Stromal cell of bone marrow (primary cell): ENCODE measurements at places on chromosomes 11 and 22.

GRCh38 chr22:45686004-45686403 lies 14.4 kb downstream of the ATXN10 start:
- peak; percentile 39 for DNase-seq

- peak; percentile 17 for DNase-seq
These were observed 8.3 kb upstream of the HTR3B start for GRCh38 chr11:113896156-113896879.

- DNase-seq: no peak
These were observed 52.4 kb upstream of the TTLL12 start for GRCh38 chr22:43239193-43239780.

DNA sequence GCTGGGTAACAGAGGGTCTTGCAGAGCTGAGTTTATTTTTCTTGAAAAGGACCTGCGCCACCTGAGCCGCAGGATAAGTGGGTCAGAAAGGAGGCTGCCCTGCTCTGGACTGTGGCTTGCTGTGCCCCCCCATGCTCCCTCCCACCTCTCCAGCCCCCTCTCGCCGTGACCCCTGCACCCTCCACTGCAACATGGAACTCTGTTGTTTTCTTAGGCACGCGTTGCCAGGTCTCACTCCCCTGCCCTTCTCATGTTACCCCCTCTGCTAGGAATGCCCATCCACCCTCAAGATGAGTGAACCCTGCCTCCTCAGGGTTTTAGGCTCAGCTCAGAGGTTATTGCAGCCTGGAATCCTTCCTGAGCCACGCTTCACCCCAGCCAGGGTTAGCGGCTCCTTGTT lies 10.8 kb downstream of the ETS1 start:
- DNase-seq: no peak

- no peak for DNase-seq
These were observed 90.6 kb downstream of the TSPAN18 start for GRCh38 chr11:44817207-44817949.

DNA sequence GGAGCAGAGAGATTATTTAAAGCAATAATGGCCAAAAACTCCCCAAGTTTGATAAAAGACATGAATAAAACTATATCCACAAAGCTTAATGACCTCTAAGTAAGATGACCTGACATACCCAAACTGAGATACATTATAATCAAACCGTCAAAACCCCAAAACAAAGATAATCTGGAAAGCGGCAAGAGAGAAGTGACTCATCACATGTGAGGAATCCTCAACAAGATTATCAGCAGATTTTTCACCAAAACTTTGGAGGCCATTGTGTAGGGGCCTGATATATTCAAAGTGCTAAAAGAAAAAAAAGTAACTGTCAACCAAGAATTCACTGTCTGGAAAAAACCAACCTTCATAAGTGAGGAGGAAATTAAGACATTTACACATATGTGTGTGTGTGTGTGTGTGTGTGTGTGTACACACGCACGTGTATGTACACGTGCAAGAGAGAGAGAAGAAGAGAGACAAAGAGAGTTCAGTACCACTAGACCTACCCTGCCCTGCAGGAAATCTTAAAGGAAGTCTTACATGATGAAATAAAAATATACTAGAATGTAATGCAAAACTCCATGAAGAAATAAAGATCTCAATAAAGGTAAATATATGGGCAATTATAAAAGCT lies 752.4 kb downstream of the NELL1 start:
- DNase-seq: no peak

DNA sequence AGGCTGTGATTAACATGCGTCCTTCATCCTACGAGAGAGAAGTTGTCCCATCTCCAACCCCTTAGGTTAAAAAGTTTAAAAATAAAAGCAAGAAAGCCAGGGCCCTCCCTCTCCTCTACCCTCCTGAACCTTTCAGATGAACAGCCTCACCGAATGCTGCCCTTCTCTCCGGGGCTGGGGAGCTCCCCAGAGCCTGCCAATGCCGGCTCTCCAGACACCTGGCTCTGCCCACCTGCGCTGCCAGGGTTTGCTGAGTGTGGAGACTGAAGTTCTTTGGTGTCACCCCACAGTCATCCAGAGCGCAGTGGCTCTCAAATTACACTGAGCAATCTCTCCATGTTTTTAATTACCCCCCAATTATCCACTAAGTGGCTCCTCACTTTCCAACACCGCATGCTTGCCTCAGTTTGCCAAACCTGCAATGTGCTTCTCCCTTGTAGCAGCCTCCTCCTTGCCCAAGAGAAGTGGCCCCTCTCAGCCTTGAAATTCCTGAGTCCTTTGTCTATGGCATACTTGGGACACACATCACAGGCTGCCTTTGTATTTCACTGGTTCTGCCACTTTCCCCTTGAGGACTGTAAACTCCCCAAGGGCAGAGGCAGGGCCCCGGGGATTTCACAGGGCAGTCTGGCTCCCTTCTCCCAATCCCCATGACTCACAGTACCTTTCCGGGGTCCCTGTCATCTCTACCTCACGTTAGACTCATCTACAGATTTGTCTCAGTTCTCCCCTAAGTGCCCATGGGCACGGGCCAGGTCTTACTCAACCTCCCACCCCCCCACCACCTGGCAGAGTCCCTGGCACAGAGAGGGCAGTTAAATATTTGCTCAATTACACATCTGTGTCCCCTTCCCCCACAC lies 2.0 kb downstream of the MYH9 start:
- no peak for DNase-seq

DNA sequence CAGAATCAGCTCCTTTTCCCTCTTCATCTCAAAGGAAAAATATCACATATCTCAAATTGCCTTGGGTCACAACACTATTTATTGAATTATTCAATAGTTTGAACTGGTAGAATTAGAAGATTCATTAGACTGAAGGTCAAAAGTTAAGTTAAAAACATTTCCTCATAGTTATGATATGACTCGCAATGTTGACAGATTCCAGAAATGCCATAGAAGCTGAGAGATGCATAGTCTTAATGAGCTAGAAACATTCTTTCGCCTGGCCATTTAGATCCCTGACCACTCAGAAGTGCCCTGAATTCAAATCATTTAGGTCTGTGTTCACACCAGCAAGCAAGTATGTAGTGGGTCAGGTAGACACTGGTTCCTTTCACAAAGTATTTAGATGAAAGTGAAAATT lies 44.4 kb downstream of the FAT3 start:
- DNase-seq: no peak

DNA sequence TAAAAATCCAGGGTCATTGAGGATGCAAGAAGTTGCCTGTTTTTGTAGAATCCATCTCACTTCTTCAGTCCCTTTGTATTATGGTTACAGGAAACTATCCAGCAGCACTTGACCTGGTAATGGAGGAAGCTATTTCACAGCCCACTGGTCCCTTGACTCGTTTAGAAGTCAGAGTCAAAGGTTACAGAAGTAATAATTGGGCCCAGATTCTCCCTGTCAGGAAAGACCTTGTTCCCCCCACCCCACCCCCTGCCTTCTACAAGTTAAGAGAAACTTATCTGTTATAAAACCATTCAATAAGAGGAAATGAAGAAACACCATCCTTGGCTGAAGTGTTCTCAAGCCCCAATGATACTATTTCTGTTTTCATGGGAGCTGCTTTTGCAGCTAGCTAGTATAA lies 65.8 kb downstream of the CSTPP1 start:
- DNase-seq: no peak

DNA sequence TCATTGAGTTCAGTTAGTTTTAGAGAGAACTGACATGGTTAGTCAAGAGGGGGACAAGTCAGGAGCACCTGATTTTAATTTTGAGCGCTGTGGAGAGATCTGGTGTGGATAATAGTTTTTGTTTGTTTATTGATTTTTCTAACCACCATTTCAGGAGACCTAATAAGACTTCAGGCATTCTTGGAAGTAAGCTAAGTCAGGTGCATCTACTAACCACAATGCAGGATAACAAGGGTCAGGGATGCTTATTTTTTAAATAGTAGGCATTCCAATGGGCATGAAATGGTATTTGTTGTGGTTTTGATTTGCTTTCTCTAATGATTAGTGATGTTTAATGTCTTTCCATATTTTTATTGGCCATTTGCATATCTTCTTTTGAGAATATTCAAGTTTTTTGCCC lies 212.1 kb downstream of the NAV2 start:
- no peak for DNase-seq

DNA sequence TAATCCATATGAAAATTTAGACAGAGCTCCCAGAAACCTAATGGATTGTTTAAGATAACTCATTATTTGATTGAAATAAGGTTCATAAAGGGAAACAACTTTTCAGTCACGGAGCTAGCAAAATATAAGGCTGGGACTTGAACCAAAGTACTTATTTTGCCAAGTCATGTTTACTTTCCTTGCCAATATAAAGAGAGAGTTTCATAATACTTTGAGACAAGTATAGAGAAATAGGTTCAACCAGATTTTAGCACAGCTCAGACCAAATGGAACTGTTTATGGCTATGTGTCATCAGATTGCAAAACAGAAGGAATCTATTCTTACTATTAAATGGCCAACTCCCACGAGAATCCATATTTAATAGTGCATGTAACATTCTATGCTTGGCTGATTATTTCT lies 1517.5 kb upstream of the TENM4 start:
- DNase-seq: peak; percentile 72

- peak; percentile 45 for DNase-seq
These were observed 30.3 kb downstream of the TNKS1BP1 start for GRCh38 chr11:57294225-57295131.

- DNase-seq: no peak
These were observed 723 bp upstream of the CLP1 start for GRCh38 chr11:57656885-57657193.

DNA sequence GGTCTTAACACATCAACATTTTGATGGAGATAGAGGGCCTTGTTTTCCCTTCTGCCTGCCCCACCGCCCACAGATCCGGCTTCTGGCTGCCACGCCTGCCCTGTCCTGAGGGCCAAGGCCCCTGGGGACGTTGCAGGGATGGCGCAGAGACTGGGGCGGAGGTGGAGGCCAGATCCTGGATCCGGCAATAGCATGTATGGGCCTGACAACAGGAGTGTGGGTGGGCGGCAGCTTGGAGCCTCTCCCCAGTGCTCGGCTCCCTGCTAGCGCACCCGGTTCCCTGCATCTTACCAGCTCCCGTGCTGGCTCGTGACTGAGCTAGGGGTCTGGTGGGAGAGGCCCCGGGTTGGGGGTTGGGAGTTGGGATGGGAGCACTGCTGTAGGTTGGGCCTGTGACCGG lies 95.6 kb downstream of the ZBTB16 start:
- no peak for DNase-seq

- no peak for DNase-seq
These were observed 19.9 kb upstream of the MYOD1 start for GRCh38 chr11:17699147-17700114.

GRCh38 chr11:88164320-88164719 lies 10.9 kb downstream of the RAB38 start:
- DNase-seq: no peak

GRCh38 chr22:45127866-45128265 lies 35.9 kb upstream of the NUP50 start:
- peak; percentile 55 for DNase-seq

GRCh38 chr11:76653674-76654284 lies 16.8 kb downstream of the LRRC32 start:
- DNase-seq: peak; percentile 59

GRCh38 chr22:40533712-40534378 lies 102.7 kb downstream of the MRTFA start:
- DNase-seq: peak; percentile 50

DNA sequence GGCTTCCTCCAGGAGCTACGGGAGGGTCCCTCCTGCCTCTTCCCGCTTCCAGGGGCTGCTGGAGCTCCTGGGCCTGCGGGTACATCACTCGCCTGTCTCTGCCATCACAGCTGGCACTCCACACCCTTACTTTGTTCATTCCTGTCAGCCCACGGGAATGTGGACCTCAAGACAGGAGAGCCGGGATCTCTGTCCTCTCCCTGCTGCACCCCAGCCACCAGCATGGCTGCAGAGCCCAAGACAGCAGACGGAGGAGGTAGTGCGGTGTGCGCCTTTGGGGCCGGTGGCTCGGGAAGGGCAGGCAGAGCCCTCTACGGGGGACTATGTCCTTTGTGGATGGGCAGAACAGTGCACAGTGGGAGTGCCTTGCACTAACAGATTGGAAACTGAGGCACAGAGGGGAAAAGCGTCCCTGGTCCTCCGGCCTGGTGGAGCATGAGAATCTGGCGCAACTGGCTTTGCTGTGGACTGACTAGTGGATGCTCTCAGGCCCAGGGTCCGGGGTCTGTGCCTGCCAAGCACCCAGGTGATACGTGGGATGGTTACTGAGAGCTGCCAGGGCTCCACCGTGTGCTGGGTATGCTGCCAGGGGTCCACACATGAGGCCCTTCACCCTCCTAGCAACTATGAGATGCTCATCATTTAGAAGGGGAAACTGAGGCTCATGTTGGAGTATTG lies 47.3 kb downstream of the IGF2 start:
- DNase-seq: no peak

DNA sequence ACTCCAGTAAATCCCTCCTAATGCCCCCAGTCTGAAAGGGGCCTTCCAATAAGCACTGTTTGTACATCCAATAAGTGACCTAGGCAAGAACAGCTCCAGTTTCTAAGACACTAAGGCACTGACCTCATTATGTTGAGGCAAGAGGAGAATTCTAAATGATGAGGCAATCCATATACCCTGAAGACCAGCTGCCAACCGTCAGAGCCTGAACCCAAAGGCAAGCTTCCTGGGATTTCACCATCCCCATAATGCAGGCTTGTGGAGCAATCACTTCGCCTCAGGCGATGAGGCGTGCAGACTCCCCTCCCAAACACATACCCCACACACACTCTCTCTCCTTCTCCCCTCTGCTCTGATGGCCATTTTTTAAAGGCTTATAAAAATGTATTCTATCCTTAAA lies 49.5 kb downstream of the LGR4 start:
- peak; percentile 75 for DNase-seq

- no peak for DNase-seq
These were observed 51.4 kb downstream of the BDNF start for GRCh38 chr11:27648840-27649239.

DNA sequence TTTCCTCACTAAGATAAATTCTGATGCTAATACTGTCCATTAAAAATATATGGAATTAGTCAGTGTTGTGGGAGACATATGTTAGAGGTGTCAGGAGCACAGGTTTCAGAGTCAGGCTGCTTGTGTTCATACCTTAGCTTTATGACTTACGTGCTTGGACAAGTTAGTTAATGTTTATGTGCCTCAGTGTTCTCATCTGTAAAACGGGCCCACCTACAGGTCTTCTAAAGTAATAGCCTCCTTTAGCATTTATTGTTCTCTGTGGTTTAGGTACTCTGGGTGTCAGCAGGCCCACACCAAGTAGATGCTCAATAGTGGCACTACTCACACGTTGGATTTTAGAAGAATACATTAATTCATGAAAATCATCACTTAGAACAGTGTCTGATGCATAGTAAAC lies 308.7 kb upstream of the ZC3H12C start:
- DNase-seq: no peak
